ENCODE measurements at places on chromosomes 6 and 20.

DNA sequence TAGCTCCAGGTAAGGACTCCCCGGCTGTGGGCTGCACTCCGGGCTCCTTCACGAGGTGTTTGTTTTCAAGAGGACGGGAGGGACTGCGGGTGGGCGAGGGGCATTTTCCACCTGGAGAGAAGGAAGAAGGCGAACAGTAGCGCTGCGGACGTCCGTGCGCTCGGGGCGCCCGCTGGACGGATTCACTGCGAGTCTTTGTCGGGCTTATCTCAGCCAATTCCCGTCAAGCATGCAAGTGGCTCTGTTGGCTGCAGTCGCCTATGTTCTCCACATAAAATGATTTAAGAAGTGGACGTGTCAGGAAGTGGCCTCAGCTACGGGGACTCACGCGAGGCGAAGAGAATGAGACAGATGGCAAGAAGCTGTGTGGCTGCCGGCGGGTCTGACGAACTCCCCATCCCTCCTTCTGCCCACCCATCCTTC lies 332 bp downstream of the GRIK2 start:
- DNase-seq, result no peak

- DNase-seq, result no peak
Measured at GRCh38 chr6:161073930-161074329, 82.4 kb downstream of the MAP3K4 start.

GRCh38 chr20:25033265-25033923 lies 24.5 kb downstream of the ACSS1 start:
- DNase-seq, result no peak

DNA sequence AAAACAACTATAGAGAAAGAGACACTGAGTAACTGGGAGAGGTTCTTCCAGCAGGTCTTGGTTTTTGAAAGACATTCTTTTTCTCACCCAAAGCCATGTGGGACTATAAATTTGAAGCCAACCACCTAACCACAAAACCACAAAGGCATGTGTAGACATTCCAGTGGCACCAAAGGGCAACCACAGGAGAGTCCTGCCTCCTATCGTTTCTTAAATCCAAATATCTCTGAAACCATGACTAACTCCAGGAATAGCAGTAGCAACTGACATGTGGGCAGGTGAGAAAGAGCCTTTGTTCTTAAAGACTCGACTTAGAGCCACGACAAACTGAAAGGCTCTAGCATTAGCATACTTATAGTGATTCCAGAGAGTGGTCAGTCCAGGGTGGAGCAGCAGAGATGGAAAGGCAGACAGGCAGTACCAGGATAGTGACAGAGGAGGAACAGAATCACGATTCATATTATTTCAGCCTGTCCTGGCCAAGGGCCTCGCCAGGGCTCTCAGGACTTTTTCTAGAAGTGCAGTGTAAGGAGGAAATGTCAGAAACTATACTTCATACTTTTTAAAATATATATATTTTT lies 9.4 kb upstream of the COL9A1 start:
- peak; percentile 73 for DNase-seq

GRCh38 chr20:52704553-52704952 lies 267.6 kb upstream of the TSHZ2 start:
- DNase-seq, result no peak

GRCh38 chr6:35086636-35087360 lies 54.3 kb downstream of the TCP11 start:
- no peak for DNase-seq
